Skin of body (tissue), 3 donors: ENCODE measurements at places on chromosomes 12 and 14. TPM values are rescaled to one million over a fixed set of nuclear protein-coding genes. Genes with fewer than 3 reads are reported as not detected.

The PRH2 gene
- total RNA-seq, result not detected

The ZNF891 gene
- total RNA-seq, result 2.8 TPM

The HSPB8 gene
- total RNA-seq, result 26.8 TPM

The GPRC5A gene
- total RNA-seq, result 2.8 TPM

The CPNE6 gene
- 0.20 TPM for total RNA-seq

The CCDC38 gene
- not detected for total RNA-seq

The OLR1 gene
- 2.7 TPM for total RNA-seq

The DNAH10 gene
- total RNA-seq, result 0.99 TPM

The FAM234B gene
- total RNA-seq, result 9.0 TPM

The TMEM30B gene
- total RNA-seq, result 10.4 TPM

The RAB2B gene
- total RNA-seq, result 38.3 TPM

The KRT8 gene
- total RNA-seq, result 16.2 TPM

The PHETA1 gene
- 2.9 TPM for total RNA-seq

The KLRK1 gene
- 0.69 TPM for total RNA-seq

The HNF1A gene
- not detected for total RNA-seq

The AQP2 gene
- not detected for total RNA-seq

The MANSC4 gene
- total RNA-seq, result not detected

The PZP gene
- total RNA-seq, result 0.20 TPM

The PRB2 gene
- total RNA-seq, result 0.20 TPM

The SERPINA9 gene
- total RNA-seq, result 3.3 TPM

The CBLN3 gene
- 1.8 TPM for total RNA-seq

The MYH6 gene
- 0.30 TPM for total RNA-seq

The NR4A1 gene
- total RNA-seq, result 138 TPM

The SLC5A8 gene
- 1.7 TPM for total RNA-seq

The BIN2 gene
- 5.6 TPM for total RNA-seq

The APOF gene
- not detected for total RNA-seq

The A2ML1 gene
- total RNA-seq, result 46.5 TPM

The RPL10L gene
- not detected for total RNA-seq

The CDCA4 gene
- total RNA-seq, result 23.6 TPM

The ADAM20 gene
- 2.8 TPM for total RNA-seq

The TCL1B gene
- not detected for total RNA-seq

The GAS2L3 gene
- 33.2 TPM for total RNA-seq

The CACNA1C gene
- total RNA-seq, result 4.3 TPM

The SCN8A gene
- 4.1 TPM for total RNA-seq

The GPD1 gene
- total RNA-seq, result 163 TPM

The AMHR2 gene
- total RNA-seq, result not detected
